ENCODE measurements at places on chromosomes 13 and 19.
A peak's percentile ranks its signal among the peaks of the same experiment; 100 is the strongest.

GRCh38 chr19:9981406-9982260 is 28.7 kb downstream of the COL5A3 start:
- DNase-seq: no peak

- peak; percentile 100 for DNase-seq
These were observed 440 bp upstream of the U2AF2 start for GRCh38 chr19:55654323-55654867.

DNA sequence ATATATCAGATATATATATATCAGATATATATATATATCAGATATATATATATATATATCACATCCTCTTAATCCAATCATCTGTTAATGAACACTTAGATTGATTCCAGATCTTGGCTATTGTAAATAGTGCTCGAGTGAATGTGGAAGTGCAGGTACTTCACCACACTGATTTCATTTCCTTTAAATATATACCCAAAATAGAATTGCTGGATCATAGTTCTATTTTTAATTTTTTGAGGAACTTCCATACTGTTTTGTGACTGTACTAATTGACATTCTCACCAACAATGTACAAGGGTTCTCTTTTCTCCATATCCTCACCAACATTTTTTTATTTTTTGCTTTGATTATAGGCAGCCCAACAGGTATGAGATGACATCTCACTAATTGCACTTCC is 277.5 kb downstream of the NHLRC3 start:
- DNase-seq: no peak

GRCh38 chr13:112870737-112871287 is 98.2 kb upstream of the MCF2L start:
- no peak for DNase-seq

GRCh38 chr13:30872685-30873461 is 33.2 kb upstream of the MEDAG start:
- no peak for DNase-seq

DNA sequence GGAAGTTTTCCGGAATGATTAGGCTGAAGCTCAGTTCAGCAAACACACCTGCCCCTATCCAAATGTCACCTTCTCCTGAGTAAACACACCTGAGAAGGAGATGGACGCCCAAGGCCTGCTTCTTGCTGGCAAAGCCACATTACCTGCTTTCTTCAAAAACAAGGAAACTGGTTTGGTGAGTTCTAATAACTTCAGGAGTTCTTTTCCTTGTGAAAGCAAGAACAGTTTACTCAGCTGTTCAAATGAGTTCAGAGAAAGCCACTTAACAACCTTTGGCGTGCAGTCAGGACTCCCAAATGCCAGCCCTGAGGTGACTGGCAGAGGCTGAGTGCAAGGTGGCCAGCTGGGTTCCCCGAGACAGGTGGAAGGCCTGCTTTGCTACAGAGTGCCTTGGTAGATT is 160.5 kb downstream of the STK24 start:
- DNase-seq: no peak

DNA sequence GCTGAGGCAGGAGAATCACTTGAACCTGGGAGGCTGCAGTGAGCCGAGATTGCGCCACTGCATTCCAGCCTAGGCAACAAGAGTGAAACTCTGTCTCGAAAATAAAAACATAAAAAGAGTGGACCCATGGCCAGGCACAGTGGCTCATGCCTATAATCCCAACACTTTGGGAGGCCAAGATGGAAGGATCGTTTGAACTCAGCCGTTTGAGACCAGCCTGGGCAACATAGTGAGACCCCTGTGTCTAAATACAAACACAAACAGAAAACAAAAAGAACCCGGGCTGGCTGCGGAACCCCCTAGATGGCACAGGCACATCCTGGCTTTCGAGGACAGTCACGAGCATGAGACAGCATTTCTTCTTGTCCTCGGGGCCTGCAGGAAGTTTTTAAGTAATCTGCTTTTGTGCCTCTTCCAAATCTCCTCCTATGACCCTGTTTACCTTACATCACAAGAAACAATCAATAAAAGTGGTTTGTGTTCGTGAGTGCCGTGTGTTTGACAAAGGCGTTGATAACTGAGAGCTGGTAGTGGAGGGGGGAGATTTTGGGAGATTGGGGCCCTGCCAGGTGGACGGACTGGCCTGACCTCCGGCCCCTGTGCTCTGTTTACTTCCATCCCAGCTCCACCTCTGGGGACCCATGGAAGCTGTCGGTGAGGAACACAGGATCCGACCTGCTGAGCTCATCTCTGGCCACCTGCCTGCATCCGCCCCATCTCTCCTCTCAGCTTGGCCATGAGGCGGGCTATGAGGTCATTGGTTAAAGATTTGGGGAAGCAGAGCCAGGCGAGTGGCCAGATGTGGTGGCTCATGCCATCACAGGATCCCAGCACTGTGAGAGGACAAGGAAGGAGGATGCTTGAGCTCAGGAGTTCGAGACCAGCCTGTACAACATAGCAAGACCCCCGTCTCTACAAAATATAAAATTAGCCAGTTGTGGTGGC is 5.9 kb upstream of the GDF15 start:
- no peak for DNase-seq

- DNase-seq: no peak
These were observed 1737.2 kb upstream of the MIR17HG start for GRCh38 chr13:89610331-89610730.

GRCh38 chr13:73898276-73898675 is 235.9 kb downstream of the KLF12 start:
- DNase-seq: no peak

DNA sequence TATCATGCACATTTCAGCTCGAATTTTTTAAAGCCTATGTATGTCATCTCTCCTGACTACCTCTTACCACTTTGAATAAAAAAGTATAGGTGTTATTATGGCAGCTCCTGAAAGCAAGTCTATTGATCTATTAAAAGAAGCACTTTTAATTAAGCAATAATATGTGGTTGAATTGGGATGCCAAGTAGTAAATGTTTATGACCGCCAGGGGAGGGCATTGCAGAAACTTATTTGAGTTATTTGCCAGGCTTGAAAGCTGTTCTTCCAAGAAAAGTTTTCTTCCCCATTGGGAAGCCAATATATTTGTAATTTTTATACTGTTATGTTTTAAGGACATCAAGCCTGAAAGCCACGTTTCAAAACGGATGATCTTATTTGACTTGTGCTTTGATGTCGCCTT is 88.1 kb upstream of the SOX21 start:
- no peak for DNase-seq

DNA sequence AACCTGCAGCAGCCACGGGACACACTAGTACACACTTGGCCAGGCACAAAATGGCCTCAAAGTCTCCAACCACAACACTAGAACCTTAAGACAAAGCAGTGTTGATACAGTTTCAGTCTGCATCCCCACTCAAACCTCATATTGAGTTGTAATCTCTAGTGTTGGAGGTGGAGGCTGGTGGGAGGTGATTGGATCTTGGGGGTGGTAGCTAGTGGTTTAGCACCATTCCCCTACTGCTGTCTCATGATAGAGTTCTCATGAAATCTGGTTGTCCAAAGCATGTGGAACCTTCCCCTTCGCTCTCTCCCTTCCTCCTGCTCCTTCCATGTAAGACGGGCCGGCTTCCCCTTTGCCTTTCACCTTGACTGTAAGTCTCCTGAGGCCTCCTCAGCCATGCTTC is 638.7 kb downstream of the UQCRFS1 start:
- DNase-seq: no peak

Measured in activated CD4-positive, alpha-beta memory T cell treated with anti-CD3 and anti-CD28 coated beads, Interleukin-2, amount 10 ng/mL, durations not matched to agents 7 days and 5 days (primary cell).